ENCODE measurements at places on chromosomes 4 and X. TPM values are rescaled to one million over a fixed set of nuclear protein-coding genes. Genes with fewer than 3 reads are reported as not detected.
A peak's percentile ranks its signal among the peaks of the same experiment; 100 is the strongest.

Gene SLC6A8
- 3.4 TPM for total RNA-seq

- DNase-seq = no peak
- no peaks in the 10 kb centered on the region for H3K4me1 ChIP-seq
- no peaks in the 10 kb centered on the region for H3K27me3 ChIP-seq
- no peak overlapping the region for H3K27ac ChIP-seq
- no peaks in the 10 kb centered on the region for H3K36me3 ChIP-seq
Measured at GRCh38 chrX:69305333-69306062, 140.2 kb upstream of the PJA1 start.

DNA sequence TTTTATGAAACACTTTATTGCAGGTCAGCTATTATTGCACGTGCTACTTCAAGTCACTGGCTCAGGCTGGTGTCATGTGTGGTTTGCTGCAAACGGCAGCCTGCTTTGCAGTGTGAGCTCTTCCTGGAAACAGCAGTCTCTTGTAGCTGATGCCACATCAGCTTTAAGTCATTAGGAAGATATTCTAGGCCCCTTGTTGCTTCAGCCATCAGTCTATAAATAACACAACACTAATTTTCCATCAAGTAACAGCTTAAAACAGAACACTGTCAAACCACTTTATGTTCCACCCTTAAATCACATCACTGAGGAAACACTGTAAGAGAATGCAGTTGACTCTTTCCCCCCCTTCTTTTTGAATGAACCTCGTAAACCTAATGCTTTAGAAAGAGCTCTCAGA, 93.8 kb downstream of the GATB start:
- DNase-seq = peak; percentile 51
- peaks cover 2% of the 10 kb centered on the region for H3K36me3 ChIP-seq
- no peaks in the 10 kb centered on the region for H3K27me3 ChIP-seq
- H3K4me3 ChIP-seq = no peak overlapping the region

DNA sequence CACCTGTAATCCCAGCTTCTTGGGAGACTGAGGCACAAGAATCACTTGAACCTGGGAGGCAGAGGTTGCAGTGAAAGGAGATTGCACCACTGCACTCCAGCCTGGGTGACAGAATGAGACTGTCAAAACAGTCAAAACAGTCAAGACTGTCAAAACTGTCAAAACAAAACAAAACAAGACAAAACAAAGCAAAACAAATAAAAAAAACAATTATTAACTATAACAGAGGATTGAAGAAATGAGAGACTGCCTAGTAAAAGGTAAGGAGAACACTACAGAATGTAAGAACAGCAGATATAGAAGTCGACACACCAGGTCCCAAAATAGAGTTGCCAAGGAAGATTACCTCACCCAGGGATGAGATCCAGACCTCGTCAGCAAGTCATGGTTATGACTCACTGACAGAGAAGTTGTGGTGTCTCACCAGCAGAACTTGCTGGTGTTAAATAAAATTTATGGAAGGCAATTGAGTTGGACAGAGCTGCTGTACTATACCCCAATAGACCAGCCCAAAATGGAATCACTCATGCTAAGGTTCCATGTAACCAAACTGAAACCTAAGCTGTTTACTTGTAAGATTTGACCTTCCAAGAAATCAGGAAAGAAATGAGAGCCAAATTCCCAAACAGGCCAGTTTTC, 32.1 kb upstream of the GK start:
- no peak overlapping the region for H3K27ac ChIP-seq
- DNase-seq = no peak
- H3K27me3 ChIP-seq = no peaks in the 10 kb centered on the region
- H3K4me1 ChIP-seq = no peaks in the 10 kb centered on the region
- no peak overlapping the region for H3K4me3 ChIP-seq

- no peak for DNase-seq
- no peak overlapping the region for H3K4me3 ChIP-seq
- H3K36me3 ChIP-seq = no peaks in the 10 kb centered on the region
- no peaks in the 10 kb centered on the region for H3K27me3 ChIP-seq
- no peak overlapping the region for H3K27ac ChIP-seq
Measured at GRCh38 chrX:37454537-37455285, 105.5 kb downstream of the PRRG1 start.

DNA sequence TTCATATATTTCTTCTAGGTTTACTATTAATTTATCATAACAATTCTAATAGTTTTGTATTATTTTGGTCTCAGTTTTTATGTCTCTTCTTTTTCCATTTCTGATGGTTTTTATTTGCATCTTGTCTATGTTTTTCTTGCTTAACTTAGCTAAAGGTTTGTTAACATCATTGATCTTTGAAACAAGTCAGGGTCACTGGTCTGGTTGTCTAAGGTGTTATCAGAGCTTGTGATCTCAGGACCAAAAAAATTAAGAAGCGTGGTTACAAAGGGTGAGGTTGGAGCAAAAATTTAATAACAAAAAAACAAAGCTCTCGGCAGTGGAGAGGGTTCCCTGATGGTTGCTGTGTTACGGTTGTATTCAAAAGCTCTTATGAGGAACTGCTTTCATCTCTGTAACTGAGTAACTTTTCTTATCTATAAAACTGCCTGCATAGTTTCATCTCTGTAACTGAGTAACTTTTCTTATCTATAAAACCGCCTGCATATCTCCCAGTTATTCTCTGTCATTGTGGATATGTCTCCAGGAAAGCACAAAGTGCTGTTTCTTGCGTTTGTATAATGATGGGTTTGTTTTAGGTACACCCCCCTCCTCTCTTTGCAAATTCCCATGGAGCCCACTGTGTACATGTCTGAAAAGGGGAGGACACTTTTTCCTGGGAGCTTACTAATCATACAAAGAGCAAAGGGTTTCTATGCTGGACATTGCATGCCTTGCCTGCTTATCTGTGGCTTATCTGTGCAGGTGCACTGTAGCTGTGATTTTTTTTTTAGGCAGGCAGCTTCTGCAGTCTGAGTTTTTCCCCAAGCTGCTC, 62.4 kb upstream of the UGT2B15 start:
- H3K36me3 ChIP-seq = no peaks in the 10 kb centered on the region
- no peaks in the 10 kb centered on the region for H3K27me3 ChIP-seq
- H3K27ac ChIP-seq = no peak overlapping the region
- no peak for DNase-seq
- H3K4me1 ChIP-seq = no peaks in the 10 kb centered on the region

GRCh38 chr4:151717314-151717713, 43.5 kb downstream of the GATB start:
- no peaks in the 10 kb centered on the region for H3K4me1 ChIP-seq
- H3K27me3 ChIP-seq = no peaks in the 10 kb centered on the region
- no peak for DNase-seq
- no peak overlapping the region for H3K4me3 ChIP-seq

- peaks cover 4% of the 10 kb centered on the region for H3K27me3 ChIP-seq
- H3K4me3 ChIP-seq = no peak overlapping the region
- H3K27ac ChIP-seq = no peak overlapping the region
- no peaks in the 10 kb centered on the region for H3K36me3 ChIP-seq
- peak; percentile 6 for DNase-seq
Measured at GRCh38 chrX:20527041-20527440, 260.3 kb upstream of the RPS6KA3 start.

GRCh38 chr4:73735231-73735630, 5.1 kb upstream of the CXCL8 start:
- no peak for DNase-seq
- no peaks in the 10 kb centered on the region for H3K4me1 ChIP-seq
- H3K27ac ChIP-seq = no peak overlapping the region
- no peak overlapping the region for H3K4me3 ChIP-seq
- H3K36me3 ChIP-seq = no peaks in the 10 kb centered on the region

DNA sequence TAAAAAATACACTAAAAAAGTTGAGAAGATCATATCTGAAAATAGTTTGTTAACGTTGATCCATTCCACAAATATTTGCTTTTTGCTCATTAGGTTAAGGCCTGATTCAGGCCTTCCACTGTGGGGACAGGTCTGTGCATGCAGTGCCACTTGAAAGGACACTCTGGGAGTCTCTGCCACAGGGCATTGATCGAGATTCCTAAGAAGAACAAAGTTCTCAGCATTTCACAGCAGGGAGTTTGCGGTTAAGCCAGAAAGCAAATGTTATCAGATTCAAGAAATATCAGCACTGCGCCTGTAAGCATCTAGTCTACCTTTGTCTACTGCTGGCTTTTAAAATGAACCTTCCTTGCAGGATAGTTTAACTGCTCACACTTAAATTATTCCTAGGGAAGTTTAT, 62.2 kb upstream of the TNIP3 start:
- H3K27ac ChIP-seq = no peak overlapping the region
- DNase-seq = no peak
- H3K27me3 ChIP-seq = no peaks in the 10 kb centered on the region
- H3K4me3 ChIP-seq = peak overlapping the region; percentile 97
- H3K4me1 ChIP-seq = peaks cover 26% of the 10 kb centered on the region

GRCh38 chr4:4913147-4913561, 53.7 kb downstream of the MSX1 start:
- H3K4me1 ChIP-seq = no peaks in the 10 kb centered on the region
- no peak for DNase-seq
- no peak overlapping the region for H3K27ac ChIP-seq
- no peak overlapping the region for H3K4me3 ChIP-seq
- H3K36me3 ChIP-seq = no peaks in the 10 kb centered on the region

DNA sequence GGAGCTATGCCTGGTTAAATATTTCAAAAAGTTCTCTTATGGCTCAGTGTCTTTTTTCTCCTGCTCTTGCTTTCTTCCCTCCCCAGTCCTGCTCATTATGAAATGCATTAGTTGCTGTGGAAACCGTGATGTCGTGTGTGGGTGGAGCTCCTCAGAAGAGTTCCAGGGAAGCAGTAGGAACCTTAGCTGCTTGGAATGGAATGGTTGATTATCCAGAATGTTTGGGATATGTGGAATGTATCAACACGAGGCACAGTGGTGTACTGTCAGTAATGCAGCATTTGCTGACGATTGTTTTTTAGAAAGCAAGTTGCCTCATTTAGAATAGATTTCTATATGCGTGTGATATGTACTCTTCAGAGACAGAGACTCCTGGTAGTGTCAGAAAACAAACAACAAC, 333.2 kb downstream of the ARHGAP10 start:
- H3K27ac ChIP-seq = no peak overlapping the region
- no peaks in the 10 kb centered on the region for H3K27me3 ChIP-seq
- no peak for DNase-seq
- peaks cover 10% of the 10 kb centered on the region for H3K36me3 ChIP-seq
- H3K4me1 ChIP-seq = peaks cover 11% of the 10 kb centered on the region

Gene CCSER1
- total RNA-seq = 0.20 TPM

- no peaks in the 10 kb centered on the region for H3K36me3 ChIP-seq
- no peak overlapping the region for H3K4me3 ChIP-seq
- no peaks in the 10 kb centered on the region for H3K4me1 ChIP-seq
- H3K27ac ChIP-seq = no peak overlapping the region
Measured at GRCh38 chrX:101986586-101986985, 54.8 kb upstream of the ZMAT1 start.

Gene HTR2C
- not detected for total RNA-seq

DNA sequence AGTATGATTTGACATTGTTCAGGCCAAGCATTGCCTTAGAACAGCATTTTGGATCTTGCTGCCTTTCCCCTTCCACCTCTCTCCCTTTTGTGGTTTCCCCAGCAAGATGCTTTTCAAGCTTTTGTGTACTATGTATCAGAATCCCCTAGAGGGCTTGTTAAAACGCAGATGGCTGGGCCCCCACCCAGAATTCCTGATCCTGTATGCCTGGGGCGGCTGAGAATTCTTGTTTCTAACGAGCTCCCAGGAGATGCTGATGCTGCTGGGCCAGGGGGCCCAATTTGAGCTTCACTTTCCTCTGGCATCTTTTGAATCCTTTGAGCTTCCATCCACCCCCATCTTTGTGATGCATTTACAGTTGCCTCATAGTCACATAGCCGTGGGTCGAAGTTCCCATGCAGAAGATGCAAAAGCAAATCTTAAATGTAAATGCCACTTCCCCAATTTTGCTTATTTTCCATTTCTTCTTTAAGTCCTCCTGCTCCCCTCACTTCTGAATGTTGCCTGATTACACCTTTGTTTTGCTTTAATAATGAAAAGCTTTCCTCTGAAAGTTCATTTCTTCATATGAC, 18.5 kb downstream of the HCCS start:
- H3K27me3 ChIP-seq = no peaks in the 10 kb centered on the region
- no peaks in the 10 kb centered on the region for H3K4me1 ChIP-seq
- no peaks in the 10 kb centered on the region for H3K36me3 ChIP-seq

GRCh38 chr4:66887061-66887460, 658.2 kb downstream of the CENPC start:
- no peaks in the 10 kb centered on the region for H3K27me3 ChIP-seq
- H3K27ac ChIP-seq = no peak overlapping the region
- DNase-seq = no peak
- H3K36me3 ChIP-seq = no peaks in the 10 kb centered on the region
- no peaks in the 10 kb centered on the region for H3K4me1 ChIP-seq

DNA sequence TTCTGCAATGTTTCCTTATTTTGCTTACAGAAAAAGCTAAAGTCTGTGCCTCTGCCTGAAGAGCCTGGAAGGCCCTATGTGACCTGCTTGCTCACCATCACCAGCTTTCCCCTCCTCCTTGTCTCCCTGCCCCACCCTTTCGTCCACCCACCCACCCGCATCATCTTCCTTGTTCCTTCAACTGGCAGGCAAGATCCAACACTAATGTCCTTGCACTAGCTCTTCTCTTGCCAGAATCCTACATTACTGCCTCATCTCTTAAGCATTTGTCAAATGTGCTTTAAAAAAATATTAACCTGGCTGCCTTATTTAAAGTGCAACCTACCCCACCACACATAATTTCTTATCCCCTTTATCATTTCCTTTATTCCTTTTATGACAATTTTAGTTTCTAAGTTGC, 165.1 kb upstream of the PPP3CA start:
- no peak overlapping the region for H3K4me3 ChIP-seq
- no peaks in the 10 kb centered on the region for H3K36me3 ChIP-seq
- no peak overlapping the region for H3K27ac ChIP-seq
- peaks cover 5% of the 10 kb centered on the region for H3K27me3 ChIP-seq
- H3K4me1 ChIP-seq = no peaks in the 10 kb centered on the region

DNA sequence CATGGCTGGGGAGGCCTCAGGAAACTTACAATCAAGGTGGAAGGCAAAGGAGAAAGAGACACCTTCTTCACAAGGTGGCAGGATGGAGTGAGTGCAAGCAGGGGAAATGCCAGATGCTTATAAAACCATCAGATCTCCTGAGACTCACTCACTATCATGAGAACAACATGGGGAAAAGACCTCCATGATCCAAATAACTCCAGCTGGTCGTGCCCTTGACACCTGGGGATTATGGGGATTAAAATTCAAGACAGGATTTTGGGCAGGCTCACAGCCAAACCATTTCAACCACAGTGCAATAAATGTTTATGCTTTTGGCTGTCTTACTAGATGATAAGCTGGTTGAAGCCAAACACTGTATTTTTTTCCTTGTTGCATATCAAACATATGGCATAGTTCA, 1112.4 kb downstream of the STIM2 start:
- DNase-seq = no peak
- no peaks in the 10 kb centered on the region for H3K27me3 ChIP-seq
- H3K4me3 ChIP-seq = no peak overlapping the region
- H3K4me1 ChIP-seq = no peaks in the 10 kb centered on the region

Gene ZMAT1
- total RNA-seq = 14.8 TPM

- no peaks in the 10 kb centered on the region for H3K27me3 ChIP-seq
- H3K4me3 ChIP-seq = no peak overlapping the region
- no peaks in the 10 kb centered on the region for H3K4me1 ChIP-seq
- no peak for DNase-seq
Measured at GRCh38 chrX:66233209-66233608, 69.2 kb downstream of the HEPH start.
